ENCODE measurements at places on chromosomes 13 and 19.

GRCh38 chr19:49442771-49443365 lies 1.5 kb upstream of the SLC17A7 start:
- peak; percentile 39 for DNase-seq

DNA sequence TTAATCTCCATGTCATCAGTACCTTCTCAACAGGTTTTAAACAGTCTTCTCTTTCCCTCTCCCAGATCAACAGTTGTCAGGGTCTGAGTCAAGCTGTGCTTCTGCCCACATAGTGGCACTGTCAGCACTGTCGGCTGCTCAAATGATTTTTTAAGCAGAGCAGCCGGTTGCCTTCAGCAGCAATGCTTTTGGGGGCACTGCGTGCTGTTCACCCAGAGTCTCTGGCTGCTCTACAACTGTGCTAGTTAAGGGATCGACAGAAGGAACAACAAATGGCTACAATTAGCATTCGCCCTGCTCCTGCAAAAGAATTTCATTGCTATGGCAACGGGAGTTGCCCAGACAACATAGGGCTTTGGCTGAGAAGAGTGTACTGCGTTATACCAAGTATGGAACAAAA lies 412.9 kb downstream of the DIAPH3 start:
- no peak for DNase-seq

DNA sequence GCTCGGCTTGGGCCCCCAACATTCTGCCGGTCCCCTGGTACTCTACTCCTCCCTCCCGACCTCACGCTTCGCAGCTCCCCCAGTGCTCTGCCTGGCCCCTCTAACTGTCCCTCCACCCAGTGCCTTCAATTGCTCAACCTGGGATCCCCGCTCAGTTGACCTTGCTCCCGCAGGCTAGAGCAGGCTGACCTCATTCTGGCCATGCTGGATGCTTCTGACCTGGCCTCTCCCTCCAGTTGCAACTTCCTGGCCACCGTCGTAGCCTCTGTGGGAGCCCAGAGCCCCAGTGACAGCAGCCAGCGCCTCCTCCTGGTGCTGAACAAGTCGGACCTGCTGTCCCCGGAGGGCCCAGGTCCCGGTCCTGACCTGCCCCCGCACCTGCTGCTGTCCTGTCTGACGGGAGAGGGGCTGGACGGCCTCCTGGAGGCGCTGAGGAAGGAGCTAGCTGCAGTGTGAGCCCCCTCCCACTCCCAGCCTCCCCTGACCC lies 3.6 kb downstream of the GTPBP3 start:
- DNase-seq: no peak

- DNase-seq: peak; percentile 42
These were observed 31.4 kb downstream of the CERS4 start for GRCh38 chr19:8240274-8241229.

- DNase-seq: no peak
These were observed 267.1 kb downstream of the KLF5 start for GRCh38 chr13:73325723-73326558.

- DNase-seq: no peak
These were observed 983.7 kb downstream of the SLITRK1 start for GRCh38 chr13:82898586-82898985.

DNA sequence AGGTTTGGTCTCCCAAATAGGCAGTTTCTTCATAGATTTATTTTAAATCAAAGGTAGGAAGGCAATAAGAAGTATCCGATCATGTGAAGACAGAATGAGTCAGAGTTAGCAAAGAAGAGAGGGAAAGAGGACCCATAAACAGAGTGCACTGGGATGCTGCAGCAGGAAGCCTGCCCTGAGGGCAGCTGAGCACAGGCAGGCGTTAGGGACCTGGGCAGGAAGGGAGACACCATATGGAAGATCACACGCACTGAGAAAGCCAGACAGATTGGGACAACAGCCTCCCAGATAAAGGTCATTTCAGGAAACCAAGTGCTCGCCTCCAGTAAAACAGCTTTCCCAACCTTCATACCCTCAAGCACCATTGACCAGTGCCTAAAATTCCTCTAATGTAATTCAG lies 598.0 kb downstream of the EFNB2 start:
- DNase-seq: no peak

DNA sequence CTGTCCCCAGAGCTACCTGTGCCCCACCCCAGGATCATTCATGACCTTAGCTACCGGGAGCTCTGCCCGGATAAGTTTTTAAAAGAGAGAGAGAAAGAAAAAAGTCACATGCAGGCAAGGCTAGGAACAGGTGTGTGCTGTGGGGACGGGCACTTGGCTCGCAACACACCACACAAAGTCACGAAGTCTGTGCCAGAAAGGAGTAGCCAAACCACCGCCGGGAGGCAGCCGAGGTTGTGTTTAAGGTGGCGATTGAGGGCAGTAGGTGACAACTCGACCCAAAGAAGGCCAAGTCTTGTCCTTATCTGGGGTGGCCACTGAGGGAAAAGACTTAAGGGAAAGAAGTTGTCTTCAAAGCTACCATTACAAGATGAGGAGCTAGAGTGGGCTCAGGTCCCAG lies 4.6 kb upstream of the TSHZ3 start:
- no peak for DNase-seq

- peak; percentile 55 for DNase-seq
These were observed at the start of gene IFI30 for GRCh38 chr19:18173572-18174288. Gene IFI30, plus strand, starts transcription at chr19:18173813. Its CDS starts 29 bp downstream, at chr19:18173842.

GRCh38 chr19:39390451-39390750 lies 505 bp downstream of the PAF1 start:
- DNase-seq: no peak

- no peak for DNase-seq
These were observed at the start of gene SSBP4 for GRCh38 chr19:18419195-18419698. Gene SSBP4, plus strand, starts transcription at chr19:18419398. Its CDS starts 251 bp downstream, at chr19:18419649.

DNA sequence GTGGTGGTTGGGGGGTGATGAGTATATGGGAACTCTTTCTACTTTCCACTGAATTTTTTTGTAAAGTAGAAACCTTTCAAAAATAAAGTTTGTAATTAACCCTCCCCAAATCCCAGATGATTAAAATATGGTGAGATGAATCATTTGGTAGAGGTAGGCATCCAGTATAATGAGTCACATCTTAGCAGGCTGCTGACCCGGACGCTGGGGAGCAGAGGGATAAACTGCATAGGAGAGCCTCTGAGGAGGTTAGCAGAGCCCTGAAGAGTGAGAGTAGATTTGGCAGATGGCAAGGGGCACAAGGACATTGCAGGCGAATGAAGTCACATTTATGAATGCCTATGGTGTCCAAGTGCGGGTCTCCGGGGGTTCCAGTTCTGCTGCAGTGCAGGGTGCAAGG lies 293.8 kb downstream of the FGF9 start:
- DNase-seq: no peak

DNA sequence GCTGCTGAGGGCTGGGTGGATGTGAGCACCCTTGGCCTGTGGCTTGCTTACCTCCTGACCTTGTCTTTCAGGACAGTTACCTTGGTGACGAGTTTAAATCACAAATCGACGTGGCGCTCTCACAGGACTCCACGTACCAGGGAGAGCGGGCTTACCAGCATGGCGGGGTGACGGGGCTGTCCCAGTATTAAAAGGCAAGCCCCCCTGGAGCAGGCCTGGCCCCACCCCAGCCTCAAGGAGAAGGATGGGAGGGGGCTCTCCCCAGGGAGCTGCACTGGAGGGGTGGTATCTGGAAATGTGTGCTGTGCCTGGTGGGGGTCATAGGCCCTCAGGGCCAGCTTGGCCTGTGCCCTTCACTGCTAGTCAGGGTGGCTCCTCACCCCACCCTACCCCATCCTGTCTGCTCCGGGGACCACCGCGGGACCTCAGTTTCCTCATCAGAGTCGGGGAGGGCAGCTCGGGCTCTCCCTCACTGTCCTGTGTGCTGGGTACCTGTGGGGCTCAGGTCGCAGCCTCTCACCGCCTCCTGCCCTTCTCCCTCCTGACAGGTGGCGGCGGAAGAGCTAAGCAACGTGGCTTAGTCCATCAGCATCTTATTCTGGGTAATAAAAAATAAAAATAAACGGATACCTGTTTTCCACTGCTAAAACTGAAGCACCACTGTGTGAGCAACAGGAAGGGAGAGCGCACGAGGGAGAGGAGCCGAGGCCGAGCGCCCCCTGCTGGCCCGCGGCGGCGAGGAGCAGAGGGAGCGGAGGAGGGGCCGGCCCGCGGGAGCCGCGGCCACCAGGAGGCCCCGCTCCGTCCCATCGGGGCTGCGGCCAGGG lies 29.8 kb downstream of the CERS1 start:
- no peak for DNase-seq

DNA sequence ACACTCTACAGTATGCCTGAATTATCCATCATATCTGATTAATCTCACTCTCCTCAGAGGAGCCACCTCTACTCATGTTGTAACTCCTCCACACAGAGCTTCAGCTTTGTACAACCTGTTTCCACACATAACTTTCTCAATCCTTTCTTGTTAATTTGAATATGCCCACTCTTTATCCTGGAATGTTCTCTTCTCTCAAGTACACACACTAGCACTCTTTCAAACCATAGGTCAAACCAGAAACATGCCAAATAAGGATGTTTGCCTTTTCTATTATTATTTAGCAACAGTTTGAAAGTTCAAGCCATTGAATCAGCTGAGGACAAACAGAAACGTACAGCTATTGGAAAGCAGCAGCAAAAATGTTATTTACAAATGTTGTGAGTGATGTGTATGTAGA lies 110.3 kb downstream of the MIPEP start:
- no peak for DNase-seq

DNA sequence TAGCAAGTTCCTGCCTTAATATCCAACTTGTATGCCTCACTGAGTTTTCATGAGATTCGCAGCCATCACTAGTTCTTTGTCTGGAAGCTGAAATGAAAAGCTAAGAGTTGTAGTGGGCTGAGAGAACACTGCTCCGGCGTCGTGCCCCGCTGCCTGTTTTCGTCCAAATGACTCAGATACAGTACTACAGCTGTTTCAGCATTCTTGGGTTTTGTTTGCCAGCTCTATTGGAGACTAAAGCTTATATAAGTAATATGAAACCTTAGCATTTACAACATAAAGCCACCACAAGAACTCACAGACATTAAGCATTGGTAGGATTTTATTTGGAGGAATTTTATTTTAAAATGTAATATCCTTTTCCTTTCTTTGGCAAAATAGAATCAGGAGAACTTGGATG lies 299.7 kb downstream of the DLEU7 start:
- DNase-seq: no peak

GRCh38 chr19:46303322-46303690 lies 6.5 kb downstream of the HIF3A start:
- no peak for DNase-seq

GRCh38 chr19:40533508-40533907 lies 43.2 kb upstream of the SHKBP1 start:
- DNase-seq: no peak

DNA sequence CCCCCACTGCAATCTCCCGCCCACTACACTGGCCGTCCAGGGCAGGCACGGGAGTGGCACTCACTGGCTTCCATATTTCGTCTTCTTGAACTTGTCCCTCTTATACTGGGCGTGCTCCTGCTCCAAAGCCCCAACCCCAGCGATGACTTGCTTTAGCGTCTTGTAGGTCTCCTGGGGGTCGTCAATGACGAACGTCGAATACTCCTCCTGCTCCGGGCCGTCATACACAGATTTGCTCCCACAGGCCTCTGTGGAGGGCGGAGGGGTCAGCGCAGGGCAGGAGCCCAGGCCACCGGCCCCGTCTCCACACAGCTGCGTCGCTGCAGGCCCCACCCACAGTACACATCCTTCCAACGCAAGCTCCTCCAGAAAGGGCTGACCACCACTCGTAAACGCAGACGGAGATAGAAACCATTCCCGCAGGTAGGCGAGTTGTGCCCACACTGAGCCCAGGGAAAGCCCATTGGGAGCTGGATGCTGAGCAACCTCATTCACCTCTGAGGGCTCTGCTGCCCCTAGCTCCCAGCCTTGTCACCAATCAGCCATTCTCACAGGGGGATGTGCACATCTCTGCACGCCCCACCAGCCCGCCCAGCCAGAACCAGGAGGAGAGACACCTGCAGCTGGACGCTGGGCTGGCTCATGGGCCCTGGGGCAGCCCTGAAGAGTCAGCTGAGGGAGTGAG lies 7.9 kb upstream of the C13orf46 start:
- no peak for DNase-seq

DNA sequence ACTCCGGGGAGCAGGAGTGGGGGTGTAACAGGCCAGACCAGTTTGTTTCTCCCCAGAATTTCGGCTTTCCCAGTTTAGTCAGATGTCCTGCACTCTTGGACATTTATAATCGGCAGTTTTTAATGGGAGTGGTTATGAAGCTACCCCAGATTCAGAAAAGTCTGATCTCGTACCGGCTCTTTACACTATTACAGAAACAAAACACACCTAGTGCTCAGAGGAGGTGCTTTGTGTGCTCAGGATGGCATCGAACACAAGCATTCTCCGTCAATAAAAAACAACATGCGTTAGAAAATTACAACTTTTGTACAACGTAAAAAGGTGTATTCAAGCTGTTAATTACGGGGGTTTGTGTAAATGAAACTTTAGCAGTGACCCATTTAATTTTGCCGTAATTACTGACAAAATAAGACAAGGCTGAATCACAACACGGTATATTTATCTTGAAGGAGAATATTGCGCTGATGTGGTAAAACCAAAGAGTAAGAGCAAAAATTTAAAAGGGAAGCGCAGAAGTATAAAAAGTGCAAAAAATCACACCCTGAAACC lies 6.6 kb upstream of the SOX1 start:
- no peak for DNase-seq

GRCh38 chr19:34806976-34807860 lies 34.2 kb upstream of the ZNF599 start:
- no peak for DNase-seq

- no peak for DNase-seq
These were observed 7.1 kb downstream of the RBM26 start for GRCh38 chr13:79398915-79399314.

DNA sequence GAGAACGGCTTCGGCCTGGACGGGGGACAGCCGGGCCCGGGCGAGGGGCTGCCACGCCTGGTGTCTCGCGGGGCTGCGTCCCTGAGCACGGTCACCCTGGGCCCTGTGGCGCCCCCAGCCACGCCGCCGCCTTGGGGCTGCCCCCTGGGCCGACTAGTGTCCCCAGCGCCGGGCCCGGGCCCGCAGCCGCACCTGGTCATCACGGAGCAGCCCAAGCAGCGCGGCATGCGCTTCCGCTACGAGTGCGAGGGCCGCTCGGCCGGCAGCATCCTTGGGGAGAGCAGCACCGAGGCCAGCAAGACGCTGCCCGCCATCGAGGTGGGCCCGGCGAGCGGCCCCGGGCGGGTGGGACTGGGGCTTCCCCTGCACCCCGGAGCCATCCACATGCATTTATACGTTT lies 10.7 kb downstream of the RELB start:
- DNase-seq: no peak

DNA sequence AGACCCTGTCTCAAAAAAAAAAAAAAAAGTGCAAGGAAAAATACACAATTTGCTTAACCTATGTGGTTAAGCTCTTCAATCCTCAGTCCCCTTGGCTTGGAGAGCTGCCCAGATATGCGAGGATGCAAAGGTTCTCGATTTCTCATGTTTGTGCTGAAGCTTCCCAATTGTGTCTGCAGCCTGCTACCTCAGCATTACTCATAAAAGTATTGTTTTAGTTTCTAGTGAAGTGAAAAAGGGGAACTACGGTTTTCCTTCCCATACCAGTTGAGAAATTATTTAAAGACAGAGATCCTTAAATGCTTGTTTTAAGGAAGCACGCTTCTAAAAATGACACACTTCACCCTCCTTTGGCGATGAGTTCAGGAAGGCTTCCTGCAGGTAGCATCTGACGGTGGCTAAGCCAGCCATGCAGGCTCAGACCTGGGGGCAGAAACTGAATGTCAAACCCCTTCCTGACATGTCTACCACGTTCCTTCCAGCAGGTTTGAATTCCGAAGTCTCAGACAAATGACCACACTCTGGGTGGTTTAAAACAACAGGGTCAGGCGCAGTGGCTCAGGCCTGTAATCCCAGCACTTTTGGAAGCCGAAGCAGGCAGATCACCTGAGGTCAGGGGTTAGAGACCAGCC lies 47.9 kb downstream of the RUBCNL start:
- no peak for DNase-seq

- no peak for DNase-seq
These were observed 5.4 kb upstream of the PLPP2 start for GRCh38 chr19:296476-297225.
